ENCODE measurements at places on chromosomes 13 and 19.

- DNase-seq, result no peak
These were observed 13.6 kb downstream of the TPT1 start for GRCh38 chr13:45327253-45327955.

DNA sequence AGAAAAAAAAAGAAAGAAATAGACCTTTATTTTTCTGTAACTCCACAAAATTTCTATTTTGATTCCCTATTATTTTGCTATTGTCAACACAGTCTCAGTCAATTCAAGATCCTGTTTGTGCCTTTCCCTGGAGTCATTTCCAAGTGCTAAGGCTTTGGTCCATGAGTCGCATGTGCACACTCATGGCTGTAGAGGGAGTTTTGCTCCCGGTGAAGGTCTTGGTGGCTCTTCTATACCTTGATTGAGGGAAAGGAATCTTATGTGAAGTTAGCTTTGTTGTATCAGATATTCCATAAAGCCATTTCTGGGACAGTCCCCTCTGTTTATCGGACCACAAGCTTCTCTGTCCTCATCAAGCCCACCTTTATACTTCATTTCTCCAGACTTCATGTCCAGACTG lies 58.7 kb upstream of the ALOX5AP start:
- no peak for DNase-seq

GRCh38 chr19:12272980-12273901 lies 21.4 kb downstream of the ZNF44 start:
- no peak for DNase-seq

- DNase-seq, result no peak
These were observed 40.8 kb downstream of the ZSWIM4 start for GRCh38 chr19:13835791-13836723.

GRCh38 chr13:81381560-81381959 lies 1040.6 kb upstream of the SPRY2 start:
- no peak for DNase-seq

GRCh38 chr19:28583713-28584112 lies 629.2 kb downstream of the UQCRFS1 start:
- DNase-seq, result no peak

DNA sequence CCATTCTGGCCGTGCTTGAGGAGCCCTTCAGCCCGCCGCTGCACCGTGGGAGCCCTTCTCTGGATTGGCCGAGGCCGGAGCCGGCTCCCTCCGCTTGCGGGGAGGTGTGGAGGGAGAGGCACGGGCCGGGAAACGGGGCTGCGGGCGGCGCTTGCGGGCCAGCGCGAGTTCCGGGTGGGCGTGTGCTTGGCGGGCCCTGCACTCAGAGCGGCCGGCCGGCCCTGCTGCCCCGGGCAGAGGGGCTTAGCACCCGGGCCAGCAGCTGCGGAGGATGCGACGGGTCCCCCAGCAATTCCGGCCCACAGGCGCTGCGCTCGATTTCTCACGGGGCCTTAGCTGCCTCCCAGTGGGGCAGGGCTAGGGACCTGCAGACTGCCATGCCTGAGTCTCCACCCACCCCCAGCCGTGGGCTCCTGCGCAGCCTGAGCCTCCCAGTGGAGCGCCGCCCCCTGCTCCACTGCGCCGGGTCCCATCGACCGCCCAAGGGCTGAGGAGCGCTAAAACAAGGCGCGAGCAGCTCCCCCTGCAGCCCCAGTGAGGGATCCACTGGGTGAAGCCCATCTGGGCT lies 76.5 kb downstream of the PCDH20 start:
- DNase-seq, result no peak

- DNase-seq, result no peak
These were observed 58.5 kb upstream of the GPR12 start for GRCh38 chr13:26819046-26819445.

DNA sequence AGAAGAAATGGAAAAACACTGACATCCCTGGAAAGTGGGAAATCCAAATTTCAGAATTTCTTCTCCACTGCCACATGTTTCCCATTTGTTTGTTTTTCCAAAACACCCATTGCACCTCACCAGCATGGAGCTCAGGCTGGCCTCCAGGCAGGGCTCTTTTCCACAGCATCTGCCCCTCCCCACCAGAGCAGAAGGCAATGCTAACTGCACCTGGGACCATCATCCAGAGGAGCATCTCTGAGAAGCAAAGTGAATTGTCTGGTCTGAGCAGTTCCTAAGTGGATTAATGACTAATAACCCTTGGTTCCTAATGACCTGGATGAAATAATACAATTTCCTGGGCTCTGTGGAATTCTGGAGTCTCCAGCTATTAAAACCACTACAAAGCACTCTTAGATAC lies 8.8 kb upstream of the CYSLTR2 start:
- DNase-seq, result no peak
